ENCODE measurements at places on chromosomes 4 and X.

- DNase-seq = peak; percentile 3
Observed at GRCh38 chrX:8724300-8724699, 7.6 kb downstream of the ANOS1 start.

GRCh38 chrX:111254896-111255693 lies 15.2 kb downstream of the CAPN6 start:
- no peak for DNase-seq

DNA sequence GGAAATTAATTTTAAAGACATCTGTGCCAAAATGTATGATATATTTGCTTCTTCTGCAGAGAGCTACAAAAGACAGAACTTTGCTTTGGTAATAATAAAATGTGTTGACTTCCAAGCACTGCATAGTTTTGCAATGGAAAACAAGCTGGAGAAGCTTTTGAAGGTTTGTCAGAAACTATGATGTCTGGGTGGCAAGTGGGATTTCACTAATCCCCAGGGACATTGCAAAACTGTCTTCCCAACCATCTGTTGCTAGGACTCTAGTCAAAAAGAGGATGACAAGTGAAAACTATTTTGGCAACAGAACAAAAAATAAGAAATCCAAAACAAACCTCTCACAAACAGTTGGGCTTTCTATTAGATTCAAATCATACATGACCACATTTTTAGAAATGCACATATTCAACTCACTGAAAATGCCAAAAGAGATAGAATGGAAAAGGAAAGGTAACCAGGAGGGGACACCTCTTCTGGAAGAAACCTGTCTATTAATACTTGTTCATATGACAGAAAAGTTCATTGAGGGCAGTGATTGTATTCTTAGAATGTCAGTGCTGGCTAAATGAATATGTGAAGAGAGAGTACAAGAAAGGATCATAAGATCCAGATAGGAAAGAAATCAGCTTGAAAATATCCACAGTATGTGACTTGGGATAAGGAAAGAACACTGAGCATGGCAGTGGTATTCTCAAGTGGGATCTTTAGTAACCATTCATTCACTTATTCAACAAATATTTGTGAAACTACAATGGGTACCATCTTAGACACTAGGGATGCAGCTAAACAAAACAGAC lies 228.0 kb downstream of the RASL11B start:
- no peak for DNase-seq

DNA sequence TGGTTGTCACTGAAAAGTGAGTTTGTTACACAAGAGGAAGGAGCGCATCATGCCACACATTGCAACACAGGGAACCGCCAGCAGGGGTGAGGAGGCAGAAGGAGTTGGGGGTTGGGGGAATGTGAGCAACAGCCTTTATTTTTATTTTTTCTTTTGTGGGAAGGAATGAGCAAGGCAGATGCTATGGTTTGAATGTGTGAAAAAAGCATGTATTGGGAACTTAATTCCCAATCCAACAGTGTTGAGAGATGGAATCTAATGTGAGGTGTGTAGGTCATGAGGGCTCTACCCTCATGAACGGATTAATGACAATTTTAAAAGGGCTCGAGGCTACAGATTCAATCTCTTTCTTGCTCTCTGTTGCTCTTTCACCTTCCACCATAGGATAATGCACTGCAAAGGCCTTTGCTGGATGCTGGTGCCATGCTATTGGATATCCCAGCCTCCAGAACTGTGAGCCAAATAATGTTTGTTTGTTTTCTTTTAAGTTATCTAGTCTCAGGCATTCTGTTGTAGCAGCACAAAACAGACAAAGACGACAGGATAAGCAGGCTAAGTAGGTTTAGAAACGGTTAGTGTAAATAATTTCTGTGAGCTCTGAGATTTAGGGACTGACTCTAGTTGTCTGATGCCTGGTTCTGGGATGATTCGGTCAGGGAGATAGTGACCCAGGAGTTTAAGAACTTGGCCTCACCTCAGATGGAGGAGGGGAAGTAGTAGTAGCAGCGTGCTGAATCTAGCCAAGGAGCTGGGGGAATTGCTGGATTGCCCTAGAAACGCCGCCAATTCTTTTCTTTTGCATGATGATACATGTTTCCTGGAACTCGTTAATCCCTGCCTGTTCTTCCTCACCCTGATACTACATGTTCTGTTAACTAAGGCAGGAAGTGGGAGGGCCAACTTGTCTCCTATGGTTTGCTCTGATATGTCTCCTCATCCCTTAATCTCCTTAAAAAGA lies 156.6 kb upstream of the CTSO start:
- DNase-seq = no peak

DNA sequence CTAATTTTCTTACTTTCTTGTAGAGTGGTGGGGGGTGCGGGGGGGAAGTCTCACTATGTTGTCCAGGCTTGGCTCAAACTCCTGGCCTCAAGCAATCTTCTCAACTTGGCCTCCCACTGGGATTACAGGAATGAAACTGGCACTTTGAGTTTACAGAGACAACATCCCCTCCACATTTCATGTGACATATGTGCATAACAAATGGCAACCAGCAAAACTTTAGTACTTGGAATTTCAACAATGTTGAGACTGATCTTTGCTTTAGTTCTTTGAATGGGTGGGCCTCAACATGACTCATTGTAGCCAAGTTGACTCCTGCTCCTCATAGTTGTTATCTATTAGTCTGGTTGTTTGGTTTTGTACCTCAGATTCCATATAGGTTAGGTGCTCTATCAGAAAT lies 11.4 kb upstream of the FMR1 start:
- no peak for DNase-seq

- peak; percentile 36 for DNase-seq
Observed at GRCh38 chr4:124631760-124632159, 80.8 kb downstream of the ANKRD50 start.

- peak; percentile 49 for DNase-seq
Observed at GRCh38 chrX:54042609-54043021, 1.7 kb downstream of the PHF8 start.

DNA sequence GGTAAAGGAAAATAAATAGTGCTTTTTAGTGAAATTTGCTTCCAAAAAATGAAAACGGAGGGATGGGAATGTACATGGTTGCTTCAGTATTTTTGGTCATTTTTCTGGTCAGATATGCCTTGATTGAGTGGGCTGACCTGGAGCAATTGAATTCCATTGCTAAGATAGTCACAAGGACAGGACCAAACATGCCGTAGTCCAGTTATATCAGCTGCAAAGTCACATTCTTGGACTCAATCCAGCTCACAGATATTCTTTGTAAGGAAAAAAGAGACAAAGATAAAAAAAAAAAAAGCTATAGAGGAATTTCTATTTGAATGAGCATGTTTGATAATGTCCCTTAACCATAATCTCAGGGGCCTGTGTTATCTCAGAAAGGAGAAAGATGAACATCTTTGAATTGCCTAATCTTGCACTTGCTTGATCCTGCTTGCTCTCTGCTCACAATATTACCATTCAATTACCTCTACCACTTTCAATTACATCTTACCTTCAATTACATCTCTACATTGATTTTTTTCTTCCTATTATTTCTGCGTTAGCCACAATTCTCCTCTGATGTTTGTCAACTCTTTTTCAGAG lies 75.4 kb upstream of the PACRGL start:
- no peak for DNase-seq

DNA sequence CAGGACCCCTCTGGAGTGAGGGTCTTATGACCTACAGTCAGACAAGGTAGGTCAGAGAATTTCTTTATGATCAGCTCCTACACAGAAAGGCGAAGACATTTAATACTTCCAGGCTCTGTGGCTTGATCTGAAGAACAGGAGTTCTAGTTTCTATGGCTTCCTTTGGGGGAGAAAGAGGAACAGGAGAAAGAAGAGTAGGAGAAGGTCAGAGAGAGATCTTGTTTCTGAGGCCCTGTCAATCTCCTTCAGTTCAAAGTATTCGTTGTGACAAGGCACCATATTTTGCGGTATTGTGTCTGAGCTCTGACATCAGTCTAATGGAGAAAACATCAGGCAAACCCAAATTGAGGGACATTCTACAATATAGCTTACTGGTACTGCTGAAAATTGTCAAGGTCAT lies 16.7 kb downstream of the TMSB4X start:
- DNase-seq = no peak

- DNase-seq = no peak
Observed at GRCh38 chrX:132908891-132909290, 49.5 kb downstream of the HS6ST2 start.

- no peak for DNase-seq
Observed at GRCh38 chrX:133391111-133391510, 24.2 kb downstream of the GPC4 start.

- no peak for DNase-seq
Observed at GRCh38 chr4:25941457-25942221, 27.6 kb downstream of the SMIM20 start.

GRCh38 chr4:182142176-182143085 lies 100.8 kb upstream of the TENM3 start:
- DNase-seq = no peak

DNA sequence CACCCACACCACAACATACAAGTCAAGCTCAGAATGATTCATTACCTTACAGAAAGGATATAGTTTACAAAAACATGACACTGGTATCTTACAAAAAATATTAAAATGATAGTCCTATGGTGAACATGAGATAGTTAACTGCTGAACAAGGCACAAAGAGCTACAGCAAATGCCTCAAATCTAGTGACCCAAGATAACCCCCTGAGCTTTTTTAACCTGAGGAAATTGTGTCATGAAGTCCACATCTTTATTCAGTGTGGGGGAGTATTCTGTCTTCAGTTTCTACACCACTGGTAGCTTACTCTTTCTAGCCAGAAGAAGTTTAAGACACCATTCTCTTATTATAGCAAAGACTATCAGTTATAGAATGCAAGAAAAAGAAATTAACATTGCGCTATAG lies 218.7 kb downstream of the MAPK10 start:
- DNase-seq = no peak

- DNase-seq = no peak
Observed at GRCh38 chr4:133137571-133137970, 11.5 kb upstream of the PCDH10 start.

- DNase-seq = no peak
Observed at GRCh38 chr4:189002475-189002874, 863.2 kb downstream of the TRIML1 start.

GRCh38 chr4:184328022-184328736 lies 110.5 kb upstream of the ENPP6 start:
- peak; percentile 40 for DNase-seq

DNA sequence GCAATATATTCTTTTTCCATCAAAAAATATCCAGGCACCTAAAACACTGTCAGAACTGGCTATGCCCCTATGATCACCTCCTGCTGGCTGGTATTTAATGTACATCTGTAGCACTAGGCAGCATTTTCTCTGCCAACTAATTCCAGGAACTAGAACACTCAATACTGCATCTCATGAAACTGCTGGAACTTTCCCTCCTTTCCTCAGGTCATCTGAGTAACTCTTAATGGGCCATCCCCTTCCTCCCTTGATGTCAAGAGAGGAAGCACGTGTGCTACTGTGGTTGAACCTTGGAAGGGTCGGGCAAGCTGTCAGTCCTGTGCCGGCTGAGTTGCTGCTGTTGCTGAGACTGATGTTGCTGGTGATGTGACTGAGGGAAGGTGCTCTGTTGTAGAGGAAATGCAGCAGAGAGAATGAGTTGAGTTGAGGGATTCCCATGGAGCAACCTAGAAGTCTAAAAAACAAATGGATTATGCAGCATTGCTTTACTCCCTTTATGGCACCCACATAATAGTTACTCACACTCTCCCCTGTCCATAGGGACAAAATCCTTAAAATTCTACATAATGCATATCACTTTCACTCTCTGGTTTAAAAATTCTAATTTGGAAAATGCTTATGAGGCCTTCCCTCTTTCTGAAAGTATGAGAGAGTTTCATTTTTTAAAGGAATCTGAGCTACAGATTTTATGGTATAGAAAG lies 39.5 kb downstream of the TMEM165 start:
- DNase-seq = peak; percentile 69

DNA sequence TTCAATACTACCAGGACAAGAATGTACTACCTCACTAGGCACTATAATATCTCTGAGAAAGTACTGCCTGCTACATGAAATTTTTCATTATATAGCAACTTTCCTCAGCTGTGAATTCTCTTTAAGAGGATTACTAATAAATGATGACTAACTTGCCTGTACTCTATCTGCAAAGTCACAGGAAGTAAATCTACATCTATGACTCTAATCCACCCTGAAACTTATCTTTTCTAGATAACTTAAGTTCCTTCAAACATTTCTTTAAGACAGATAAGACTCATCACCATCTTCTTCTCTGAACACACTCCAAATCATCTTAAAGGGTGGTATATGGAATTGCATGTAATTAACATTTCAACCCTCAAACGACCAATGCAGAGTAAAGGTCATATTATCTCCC lies 28.8 kb downstream of the RPS6KA3 start:
- no peak for DNase-seq

GRCh38 chrX:119218198-119218597 lies 17.9 kb upstream of the PGRMC1 start:
- no peak for DNase-seq

DNA sequence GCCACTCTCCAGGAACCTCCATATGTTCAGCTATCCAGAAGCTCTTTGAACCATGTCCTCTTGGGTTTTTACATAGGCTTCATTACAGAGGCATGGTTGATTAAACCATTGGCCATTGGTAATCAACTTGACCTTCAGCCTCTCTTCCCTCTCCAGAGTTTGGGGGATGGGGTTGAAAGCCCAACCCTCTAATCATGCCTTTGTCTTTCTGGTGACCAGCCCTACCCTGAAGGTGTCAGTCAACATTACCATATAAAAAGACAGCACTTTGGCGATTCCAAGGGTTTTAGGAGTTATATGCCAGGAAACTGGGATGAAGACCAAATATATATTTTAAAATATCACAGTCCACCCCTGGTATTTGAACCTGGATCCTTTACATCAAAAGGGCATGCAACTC lies 222.5 kb downstream of the CHIC1 start:
- no peak for DNase-seq

DNA sequence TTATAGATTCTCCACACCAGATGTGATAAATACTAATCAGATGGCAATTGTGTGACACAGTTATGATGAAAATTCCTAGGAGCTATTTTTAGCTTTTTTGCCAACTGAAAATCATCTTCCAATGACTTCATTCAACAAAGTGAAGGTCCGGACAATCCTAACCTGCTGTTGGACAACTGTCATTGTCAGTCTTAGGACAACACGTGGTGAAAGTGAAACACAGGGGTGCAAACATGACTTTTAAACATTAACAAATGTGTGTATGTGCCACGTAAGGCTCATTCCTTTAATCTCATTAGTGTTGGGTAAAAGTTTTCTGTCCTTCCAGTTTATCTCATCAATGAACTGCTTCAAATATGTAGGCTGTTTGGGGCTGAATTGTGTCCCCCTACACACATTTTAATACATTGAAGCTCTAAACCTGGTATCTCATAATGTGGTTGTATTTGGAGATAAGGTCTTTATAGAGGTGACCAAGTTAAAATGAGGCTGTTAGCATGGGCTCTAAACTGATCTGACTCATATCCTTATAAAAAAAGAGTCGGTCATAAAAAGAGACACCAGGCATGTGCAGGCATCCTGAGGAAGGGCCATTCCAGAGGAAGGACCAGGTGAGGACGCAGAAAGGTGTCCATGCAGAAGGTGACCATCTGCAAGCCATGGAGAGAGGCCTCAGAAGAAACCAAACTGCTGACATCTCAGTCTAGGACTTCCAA lies 41.2 kb upstream of the SMAD1 start:
- no peak for DNase-seq

All from activated CD4-positive, alpha-beta T cell treated with anti-CD3 and anti-CD28 coated beads, Interleukin-2, Interleukin-6, amounts not matched to agents 100 ng/mL and 50 ng/mL, durations not matched to agents 16 hours and 8 hours (primary cell).